ENCODE measurements at places on chromosomes 1 and 21.

DNA sequence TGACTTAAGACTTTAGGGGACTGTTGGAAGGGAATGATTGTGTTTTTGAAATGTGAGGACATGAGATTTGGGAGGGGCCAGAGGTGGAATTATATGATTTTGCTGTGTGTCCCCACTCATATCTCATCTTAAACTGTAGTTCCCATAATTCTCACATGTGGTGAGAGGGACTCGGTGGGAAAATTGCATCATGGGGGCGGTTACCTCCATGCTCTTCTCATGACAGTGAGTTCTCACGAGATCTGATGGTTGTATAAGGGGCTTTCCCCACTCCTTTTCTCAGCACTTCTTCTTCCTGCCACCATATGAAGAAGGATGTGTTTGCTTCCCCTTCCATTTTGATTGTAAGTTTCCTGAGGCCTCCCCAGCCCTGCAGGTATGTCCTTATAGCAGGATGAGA lies 35.0 kb upstream of the SCAF4 start:
- no peak for DNase-seq

GRCh38 chr1:240294566-240294965 lies 202.9 kb downstream of the FMN2 start:
- DNase-seq, result no peak

DNA sequence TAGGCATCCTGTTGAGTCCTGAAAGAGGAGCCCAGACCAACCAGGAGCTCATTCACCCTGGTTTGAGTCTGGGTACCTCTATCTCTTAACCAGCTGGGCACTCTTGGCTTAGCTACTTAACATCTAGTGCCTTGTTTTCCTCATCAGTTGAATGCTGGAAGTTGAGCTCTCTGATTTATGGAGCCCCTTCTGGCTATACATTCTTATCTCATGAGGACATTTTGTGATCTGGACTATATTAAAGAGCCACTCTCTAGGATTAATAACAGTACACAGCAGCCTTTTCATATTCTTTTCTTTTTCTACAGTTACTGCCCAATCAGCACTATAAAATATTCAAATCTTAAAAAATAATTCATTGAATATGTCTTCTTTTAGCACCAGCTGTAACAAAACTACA lies 296.9 kb upstream of the RUNX1 start:
- no peak for DNase-seq

GRCh38 chr21:43994646-43995045 lies 17.5 kb upstream of the TRAPPC10 start:
- no peak for DNase-seq

- no peak for DNase-seq
Measured at GRCh38 chr1:81573458-81573857, 227.3 kb upstream of the ADGRL2 start.

DNA sequence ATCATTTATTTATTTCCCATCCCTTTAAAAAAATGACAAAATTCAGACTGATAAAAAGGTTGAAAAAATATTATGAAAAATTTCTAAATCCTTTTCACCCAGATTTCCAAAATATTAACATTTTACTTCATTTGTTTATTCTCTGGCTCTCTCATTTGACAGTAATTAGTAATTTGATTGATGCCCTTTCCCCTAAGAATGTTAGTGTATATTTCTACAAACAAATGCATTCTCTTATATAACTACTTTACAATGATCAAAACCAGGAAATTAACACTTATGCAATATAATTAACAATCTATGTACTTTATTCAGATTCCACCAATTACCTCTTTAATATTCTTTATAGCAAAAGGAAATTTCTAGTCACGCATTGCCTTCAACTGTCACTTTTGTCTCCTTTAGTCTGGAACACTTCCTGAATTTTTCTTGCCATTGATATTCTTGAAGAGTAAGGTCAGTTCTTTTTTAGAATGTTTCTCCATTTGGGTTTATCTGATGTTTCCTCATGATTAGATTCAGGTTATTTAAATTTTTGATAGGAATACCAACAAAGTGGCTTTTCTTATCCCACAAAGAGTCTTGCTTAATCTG lies 3.9 kb downstream of the CD53 start:
- no peak for DNase-seq
